ENCODE measurements at places on chromosomes 11 and 22. TPM values are rescaled to one million over a fixed set of nuclear protein-coding genes. Genes with fewer than 3 reads are reported as not detected.

DNA sequence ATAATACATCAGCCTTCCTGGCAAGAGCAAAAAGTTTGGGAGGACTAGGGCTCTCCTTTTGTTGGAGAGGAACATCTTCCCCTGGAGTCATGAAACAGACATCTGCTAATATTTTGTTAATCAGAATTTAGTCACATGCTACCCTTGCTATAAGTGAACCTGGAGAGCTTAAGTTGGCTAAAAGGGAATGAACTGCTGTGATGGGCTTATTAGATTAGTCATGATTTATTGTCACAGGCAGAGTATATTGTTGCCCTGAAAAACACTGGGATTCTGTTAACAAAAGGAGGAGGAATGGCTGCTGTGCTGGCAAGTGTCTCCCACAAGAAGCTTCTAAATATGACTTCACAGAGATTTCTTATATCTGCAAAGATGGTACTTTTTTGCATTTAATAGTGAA is 16.0 kb downstream of the TCP11L1 start:
- no peak overlapping the region for H3K27ac ChIP-seq
- DNase-seq = no peak
- H3K36me3 ChIP-seq = no peaks in the 10 kb centered on the region
- no peaks in the 10 kb centered on the region for H3K27me3 ChIP-seq

The CHRM1 gene
- not detected for total RNA-seq

- no peaks in the 10 kb centered on the region for H3K36me3 ChIP-seq
- no peak overlapping the region for H3K4me3 ChIP-seq
- no peaks in the 10 kb centered on the region for H3K27me3 ChIP-seq
- no peak for DNase-seq
Measured at GRCh38 chr11:122517403-122518379, 137.8 kb upstream of the UBASH3B start.

GRCh38 chr11:8311366-8311765 is 47.7 kb upstream of the LMO1 start:
- H3K36me3 ChIP-seq = no peaks in the 10 kb centered on the region
- H3K27ac ChIP-seq = no peak overlapping the region
- H3K27me3 ChIP-seq = no peaks in the 10 kb centered on the region
- DNase-seq = no peak
- no peaks in the 10 kb centered on the region for H3K4me1 ChIP-seq

The MB gene
- total RNA-seq = not detected

DNA sequence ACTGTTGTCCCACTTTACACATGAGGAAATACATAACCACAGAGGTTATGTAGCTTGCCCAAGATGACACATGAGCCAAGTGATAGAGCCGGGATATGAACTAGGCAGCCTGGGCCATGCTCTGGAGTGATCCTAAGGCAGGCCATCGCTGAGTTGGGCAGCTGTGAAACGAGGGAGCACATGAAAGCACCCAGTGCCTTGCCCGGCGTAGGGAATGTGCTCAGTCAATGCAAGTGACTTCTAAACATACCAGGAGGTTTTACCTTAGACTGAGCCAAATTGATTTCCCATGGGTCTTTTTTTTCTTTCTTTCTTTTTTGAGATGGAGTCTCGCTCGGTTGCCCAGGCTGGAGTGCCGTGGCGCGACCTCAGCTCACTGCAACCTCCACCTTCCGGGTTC is 10.5 kb downstream of the GRIK4 start:
- H3K36me3 ChIP-seq = no peaks in the 10 kb centered on the region
- no peak overlapping the region for H3K4me3 ChIP-seq
- DNase-seq = no peak
- H3K4me1 ChIP-seq = peaks cover 15% of the 10 kb centered on the region

The PRAME gene
- 5.9 TPM for total RNA-seq

DNA sequence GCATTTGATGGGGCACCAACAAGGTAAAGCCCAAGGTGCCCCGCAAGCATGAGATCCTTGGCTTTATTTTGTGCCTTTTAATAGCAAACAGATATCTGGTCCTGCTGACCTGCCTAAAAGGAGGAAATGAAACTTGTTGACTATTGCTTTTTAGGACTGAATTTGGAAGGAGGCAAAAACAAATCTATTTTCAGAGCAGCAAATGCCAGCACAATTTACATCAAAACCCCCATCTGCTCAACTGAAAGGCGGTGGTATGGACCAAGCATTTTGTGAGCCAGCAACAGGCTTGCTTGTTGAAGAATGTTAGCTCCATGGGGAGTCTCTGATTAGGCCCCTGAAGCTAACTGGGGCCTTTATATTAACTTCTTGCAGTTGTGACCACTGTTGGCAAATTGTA is 192.6 kb upstream of the E2F8 start:
- no peak overlapping the region for H3K27ac ChIP-seq
- no peak overlapping the region for H3K4me3 ChIP-seq

The JHY gene
- total RNA-seq = 5.7 TPM

GRCh38 chr11:613369-613968 is 2.3 kb downstream of the IRF7 start:
- no peaks in the 10 kb centered on the region for H3K36me3 ChIP-seq
- H3K27me3 ChIP-seq = no peaks in the 10 kb centered on the region
- H3K4me3 ChIP-seq = no peak overlapping the region
- DNase-seq = peak; percentile 58

GRCh38 chr22:50505276-50505775 is 2.2 kb downstream of the LMF2 start:
- H3K4me3 ChIP-seq = no peak overlapping the region
- peaks cover 13% of the 10 kb centered on the region for H3K4me1 ChIP-seq
- no peak for DNase-seq
- no peaks in the 10 kb centered on the region for H3K36me3 ChIP-seq
- H3K27ac ChIP-seq = no peak overlapping the region

DNA sequence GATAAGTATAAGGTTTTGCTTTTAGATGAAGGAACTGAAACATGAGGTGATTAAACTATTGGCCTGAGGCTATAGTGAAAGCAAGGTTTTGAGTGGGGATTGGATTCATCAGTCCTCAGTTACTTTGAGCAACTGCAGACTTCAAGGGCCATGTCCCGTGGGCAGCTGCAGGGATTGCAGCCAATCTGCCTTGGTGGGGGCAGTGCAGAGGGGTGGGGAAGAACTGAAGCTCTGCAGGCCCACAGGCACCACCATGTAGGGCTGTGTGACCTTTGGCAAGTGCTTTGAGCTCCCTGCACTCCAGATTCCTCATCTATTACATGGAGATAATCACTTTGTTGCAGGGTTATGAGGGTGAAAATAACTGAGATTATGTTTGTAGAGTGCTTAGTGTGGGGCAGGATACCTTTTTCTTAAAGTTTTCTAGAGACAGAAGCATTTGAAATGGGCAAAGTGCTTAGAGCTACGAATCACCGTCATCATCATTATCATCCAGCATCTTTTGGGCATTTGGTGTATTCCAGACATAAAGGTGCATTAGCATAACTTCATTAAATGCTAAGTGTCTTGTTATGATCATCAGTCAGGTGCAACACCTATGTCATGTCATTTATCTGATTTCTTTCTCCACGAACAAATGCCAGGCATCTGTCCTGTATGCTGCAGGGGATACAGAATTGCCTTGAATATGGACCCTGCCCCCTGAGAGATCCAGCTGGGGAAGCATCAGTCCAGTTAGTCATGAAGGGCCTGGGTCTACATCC is 72.1 kb upstream of the TENM4 start:
- H3K27ac ChIP-seq = no peak overlapping the region
- H3K4me1 ChIP-seq = no peaks in the 10 kb centered on the region
- no peaks in the 10 kb centered on the region for H3K27me3 ChIP-seq
- no peaks in the 10 kb centered on the region for H3K36me3 ChIP-seq
- H3K4me3 ChIP-seq = no peak overlapping the region
- no peak for DNase-seq

- no peak overlapping the region for H3K27ac ChIP-seq
- no peaks in the 10 kb centered on the region for H3K27me3 ChIP-seq
- peaks cover 2% of the 10 kb centered on the region for H3K4me1 ChIP-seq
- no peaks in the 10 kb centered on the region for H3K36me3 ChIP-seq
Measured at GRCh38 chr11:71151561-71151960, 100.8 kb downstream of the SHANK2 start.

The OR4C3 gene
- not detected for total RNA-seq

- no peaks in the 10 kb centered on the region for H3K36me3 ChIP-seq
- H3K27ac ChIP-seq = no peak overlapping the region
- no peak for DNase-seq
Measured at GRCh38 chr11:133865466-133865865, 20.2 kb upstream of the SPATA19 start.
